ENCODE measurements at places on chromosomes 1 and 21.

GRCh38 chr1:54875000-54875399 lies 12.0 kb downstream of the DHCR24 start:
- no peak for DNase-seq

DNA sequence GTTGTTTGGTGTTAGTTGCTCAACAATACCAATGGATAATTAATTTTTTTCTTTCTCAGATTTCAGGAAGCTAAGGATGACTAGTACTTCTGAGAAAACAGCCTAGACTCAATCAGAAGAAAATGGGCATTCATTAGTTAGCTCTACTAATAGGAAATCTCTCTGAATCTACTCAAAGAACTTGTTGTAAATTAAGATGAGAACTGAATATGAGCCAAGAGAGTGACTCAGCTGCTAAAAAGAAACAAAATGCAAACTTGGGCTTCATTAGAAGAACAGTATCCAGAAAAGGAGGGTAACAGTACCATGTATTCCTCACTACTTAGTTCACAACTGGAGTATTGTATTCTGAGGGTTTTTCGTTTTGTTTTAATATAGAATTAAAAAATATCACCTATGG lies 12.5 kb downstream of the FOXJ3 start:
- no peak for DNase-seq

- peak; percentile 71 for DNase-seq
Observed at GRCh38 chr1:66446261-66447001, 87.5 kb upstream of the SGIP1 start.

DNA sequence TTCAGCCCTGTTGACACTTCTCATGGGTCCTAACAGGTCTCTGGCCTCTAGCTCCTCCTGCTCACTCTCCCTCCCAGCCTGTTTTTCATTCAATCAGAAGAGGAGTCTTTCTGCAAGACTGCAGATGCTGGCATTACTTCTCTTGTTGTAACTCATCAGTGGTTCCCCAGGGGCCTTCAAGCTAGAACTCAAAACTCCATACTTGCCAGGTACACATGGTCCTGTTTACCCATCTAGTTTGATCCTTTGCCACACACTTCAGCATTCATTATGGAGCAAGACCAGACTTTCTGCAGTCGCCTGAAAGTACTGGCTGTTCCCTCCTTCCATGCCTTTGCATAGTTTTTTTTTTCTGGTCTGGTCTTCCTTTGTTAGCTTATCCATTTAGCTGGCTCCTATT lies 47.9 kb downstream of the SERBP1 start:
- DNase-seq, result no peak

DNA sequence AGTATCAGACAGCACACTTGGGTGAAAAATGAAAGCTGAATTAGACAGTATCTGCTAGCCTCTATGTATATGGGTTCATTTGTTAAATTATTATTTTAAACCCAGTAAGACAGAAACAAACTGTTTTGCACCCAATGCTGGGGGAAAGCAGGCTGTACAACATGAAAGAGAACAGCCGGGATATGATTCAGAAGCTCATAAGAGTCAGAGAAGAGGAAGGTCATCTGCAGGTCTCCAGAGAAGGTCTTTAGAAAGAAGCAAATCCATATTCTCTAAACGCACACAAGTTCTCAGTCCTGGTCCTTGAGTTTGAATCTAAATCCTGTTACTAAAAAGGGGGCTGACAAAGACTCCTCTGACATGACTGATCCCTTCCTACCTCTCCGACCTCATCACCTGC lies 155.1 kb downstream of the SIPA1L2 start:
- DNase-seq, result no peak

All from small intestine (tissue), 16 donors.